ENCODE measurements at places on chromosomes 4 and X.

DNA sequence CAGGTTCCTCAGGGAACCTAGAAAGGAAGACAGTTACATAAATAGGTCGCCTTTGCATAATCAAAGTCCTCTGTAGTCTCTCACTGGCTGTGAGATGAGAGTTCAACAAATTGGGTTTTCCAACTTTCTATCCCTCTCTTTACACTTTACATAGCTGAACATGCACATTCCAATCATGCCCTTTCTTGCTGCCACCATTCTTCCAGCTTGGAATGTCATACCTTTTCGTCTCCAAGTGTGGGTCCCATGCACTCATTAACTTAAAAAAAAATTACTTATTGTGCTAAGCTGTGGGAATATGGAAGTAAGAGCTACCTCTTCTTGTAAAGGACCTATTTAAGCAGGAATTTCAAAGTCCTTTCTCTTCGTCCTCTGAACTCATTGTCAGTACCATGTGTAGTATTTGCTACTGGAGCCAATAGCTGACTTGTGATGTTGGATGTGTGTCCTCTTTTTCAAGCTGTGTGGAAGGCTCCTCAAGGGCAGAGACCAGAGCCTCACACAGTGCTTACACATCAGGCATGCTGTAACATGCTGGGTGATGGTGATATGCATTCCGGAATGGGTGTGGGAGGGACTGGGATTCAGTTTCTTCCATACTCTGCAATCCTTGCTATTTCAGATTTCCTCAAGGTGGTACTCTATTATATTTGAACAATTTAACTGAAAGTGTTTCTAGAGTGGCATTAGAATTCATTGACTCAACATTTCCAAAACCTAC is 7.1 kb downstream of the ENOPH1 start:
- no peak for DNase-seq

DNA sequence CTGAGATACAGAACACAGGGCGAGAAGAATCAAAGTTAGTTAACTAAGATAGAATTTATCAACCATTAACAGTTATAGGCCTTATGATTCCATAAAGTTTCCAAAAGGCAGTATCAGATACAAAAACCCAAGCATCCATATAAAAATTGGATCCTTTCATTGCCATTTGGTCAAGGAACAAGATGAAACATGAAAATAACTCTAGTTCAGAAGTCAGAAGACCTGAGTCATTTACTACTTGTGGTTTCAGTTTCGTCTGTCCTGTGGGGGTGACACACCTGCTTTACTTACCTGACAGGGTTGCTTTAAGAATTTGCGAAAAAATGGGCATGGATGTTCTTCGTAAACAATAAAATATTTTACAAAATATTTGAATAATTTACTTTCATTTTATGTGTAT is 130.8 kb downstream of the ANAPC10 start:
- DNase-seq: no peak

DNA sequence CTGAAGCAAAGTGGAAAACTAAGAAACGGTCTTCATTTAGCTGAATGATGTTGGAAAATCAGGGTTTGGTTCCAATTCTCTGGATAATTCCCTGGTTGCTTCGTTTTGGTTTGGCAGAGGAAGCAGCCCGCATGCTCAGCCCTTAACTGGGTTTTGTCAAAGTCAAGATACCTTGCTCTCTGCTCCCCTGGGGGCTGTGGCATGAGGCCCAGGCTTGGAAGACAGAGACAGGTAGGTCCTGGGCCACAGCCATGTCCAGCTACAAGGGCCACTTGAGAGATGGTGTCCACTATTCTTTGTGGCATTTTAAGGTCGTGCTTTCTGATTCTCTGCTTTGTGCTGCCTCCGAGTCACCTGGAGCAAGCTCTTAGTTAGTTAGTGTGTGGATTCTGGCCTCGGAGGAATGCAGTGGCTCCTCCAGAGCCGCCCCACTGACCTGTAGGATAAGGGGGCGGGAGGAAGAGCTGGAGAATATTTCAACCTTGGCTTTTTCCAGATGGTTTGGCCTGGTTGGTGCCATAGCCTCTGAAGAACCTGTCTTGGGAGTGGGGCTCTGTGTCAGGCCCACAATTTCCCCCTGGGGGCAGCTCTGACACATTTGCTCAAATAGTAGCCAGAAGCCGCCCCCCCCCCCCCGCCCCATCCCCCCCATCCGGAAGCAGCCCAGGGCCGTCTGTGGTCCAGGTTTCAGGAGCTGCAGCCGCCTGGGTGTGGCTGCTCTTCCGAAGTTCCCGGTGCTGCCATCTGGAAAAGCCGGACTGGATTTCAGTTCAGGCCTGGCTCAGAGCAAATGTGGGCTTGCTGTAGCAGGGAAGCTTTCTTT is 147.1 kb downstream of the NHS start:
- DNase-seq: no peak

- DNase-seq: no peak
Observed at GRCh38 chr4:85968945-85969819, 390.7 kb downstream of the MAPK10 start.

DNA sequence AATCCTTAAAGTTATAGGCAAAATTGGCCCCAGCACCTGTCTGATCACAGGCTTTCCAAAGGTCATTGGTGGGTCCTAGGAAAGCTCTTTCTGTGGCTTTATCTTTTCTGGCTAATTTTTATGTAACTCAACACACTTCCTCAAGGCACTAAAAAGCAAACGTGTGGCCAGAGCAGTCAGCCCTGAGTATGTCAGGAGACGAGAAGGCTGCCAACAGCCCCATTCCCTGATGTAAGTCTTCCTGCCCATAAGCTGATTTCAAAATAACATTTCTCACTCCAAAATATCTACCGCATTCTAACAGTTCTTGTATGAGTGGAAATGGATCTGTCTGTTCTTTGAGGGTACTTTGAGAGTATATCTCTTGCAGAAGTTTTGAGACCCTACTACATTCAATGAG is 25.5 kb upstream of the FUNDC1 start:
- DNase-seq: no peak

- no peak for DNase-seq
Observed at GRCh38 chrX:85591536-85591935, 212.1 kb upstream of the POF1B start.

DNA sequence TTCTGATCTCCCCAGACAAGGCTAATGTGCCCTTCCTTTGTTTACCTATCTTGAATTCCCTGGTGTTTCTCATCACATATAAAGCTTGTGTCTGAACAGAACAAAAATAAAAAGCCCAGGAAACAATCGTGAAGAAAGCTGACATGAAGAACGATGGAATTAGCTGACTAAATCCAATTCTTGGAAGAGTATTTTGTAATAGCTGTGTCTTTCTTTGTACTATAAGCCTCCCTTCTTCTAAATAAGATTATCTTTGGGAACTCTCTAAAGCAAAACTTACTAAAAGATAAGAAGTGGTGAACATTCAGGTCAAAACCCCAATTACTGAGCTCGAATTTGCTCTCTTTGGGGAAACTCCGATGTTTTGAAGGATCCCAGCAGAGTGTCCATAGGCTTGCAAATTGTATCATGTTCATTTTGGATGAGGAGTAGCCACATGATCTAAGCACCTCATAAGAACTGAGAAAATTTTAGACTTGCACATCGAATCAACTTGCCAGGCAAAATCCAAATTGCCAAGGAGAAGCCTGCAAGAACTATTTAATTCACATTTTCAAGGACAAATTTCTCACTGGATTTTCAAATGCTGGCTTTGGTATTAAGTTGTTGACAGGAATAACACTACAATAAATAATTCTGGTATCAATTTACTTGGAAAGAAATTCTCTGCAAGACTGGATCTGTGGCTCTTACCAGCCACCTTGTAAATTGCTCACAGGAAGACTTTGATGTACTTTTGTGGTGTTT is 106.2 kb downstream of the LNX1 start:
- no peak for DNase-seq

GRCh38 chrX:74523870-74524735 is 90.3 kb downstream of the RLIM start:
- no peak for DNase-seq

- DNase-seq: no peak
Observed at GRCh38 chrX:134691453-134691852, 33.2 kb upstream of the PLAC1 start.

DNA sequence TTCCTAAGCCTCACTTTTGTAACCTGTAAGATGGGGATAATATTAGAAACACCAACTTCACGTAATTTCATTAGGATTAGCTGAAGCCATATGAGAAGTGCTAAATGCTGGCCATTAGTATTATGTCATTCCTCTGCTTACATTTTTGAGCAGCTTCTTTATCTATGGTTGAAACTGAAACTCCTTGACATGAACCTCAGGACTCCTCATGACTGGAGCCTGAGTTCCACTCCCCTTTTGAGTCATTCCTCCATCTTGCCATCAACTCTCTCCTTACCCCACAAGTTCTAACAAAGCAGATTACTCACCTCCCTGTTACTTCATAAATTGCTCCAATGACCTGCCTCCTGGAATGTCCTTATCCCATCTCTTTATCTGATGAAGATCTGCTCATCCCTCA is 123.2 kb upstream of the KCNIP4 start:
- DNase-seq: no peak

DNA sequence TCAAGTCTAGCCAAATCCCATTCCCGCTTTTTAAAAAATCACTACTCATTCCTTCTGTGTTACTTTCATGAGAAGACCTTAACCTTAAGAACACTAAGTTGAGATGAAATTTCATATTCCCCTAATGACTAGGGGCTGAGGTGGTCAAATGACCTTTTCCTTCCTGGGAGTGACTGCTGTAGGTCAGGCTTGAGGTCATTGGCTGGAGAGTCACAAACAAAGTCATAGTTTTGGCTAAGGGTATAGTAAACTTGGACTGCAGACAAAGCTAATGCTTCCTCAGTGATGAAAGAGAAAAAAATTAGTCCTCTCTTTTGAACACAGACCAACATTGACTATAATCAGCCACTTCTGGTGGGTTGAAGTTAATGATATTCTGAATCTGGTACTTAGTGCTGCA is 16.0 kb upstream of the FGF2 start:
- no peak for DNase-seq

DNA sequence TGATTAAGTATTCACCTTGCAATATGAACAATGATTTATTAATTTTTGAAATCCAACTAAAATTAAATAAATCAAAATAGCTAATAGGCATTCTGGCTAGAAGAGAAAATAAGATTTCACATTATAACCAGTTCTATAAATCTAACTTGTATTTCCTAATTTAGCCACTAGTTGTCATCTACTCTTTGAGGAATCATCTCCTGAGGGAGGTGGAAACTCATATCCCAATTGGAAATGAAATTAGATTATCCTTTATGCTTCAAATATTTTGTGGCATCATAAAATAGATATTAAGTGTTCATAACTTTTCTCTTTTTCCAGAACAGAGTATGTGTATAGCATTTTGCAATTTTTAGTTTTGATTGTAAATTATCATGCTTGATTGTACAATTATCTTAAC is 558.5 kb upstream of the DIAPH2 start:
- no peak for DNase-seq

DNA sequence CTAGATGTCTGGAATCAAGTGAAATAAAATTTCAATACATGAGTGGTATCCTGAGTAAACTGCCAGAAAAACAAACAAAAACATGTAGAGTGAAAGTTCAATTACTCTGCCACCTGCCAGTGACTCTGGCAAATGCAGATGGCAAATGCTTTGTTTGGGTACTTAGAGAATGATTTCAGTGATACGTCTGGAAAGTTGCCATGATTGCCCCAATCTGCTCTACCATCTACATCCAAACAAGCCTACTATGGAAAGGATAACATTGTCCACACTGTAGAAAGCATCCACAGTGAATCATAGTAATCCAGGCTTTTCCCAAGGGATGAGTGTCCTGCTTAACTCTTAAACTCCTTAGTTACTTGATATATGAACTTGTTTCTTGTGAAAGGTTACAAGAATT is 3.4 kb downstream of the SPATA4 start:
- no peak for DNase-seq

- DNase-seq: no peak
Observed at GRCh38 chr4:137209240-137209639, 323.1 kb downstream of the PCDH18 start.
